Skeletal muscle tissue (tissue), 5 donors: ENCODE measurements at places on chromosomes 16 and 17. TPM values are rescaled to one million over a fixed set of nuclear protein-coding genes. Genes with fewer than 3 reads are reported as not detected.

The CDYL2 gene
- total RNA-seq: 1.6 TPM

The TMEM100 gene
- total RNA-seq: 6.3 TPM

The SPN gene
- 1.0 TPM for total RNA-seq

The KRTAP4-16 gene
- total RNA-seq: not detected

The CD19 gene
- 2.1 TPM for total RNA-seq

The RND2 gene
- under 0.01 TPM for total RNA-seq

The OTOP2 gene
- total RNA-seq: not detected

The AP2B1 gene
- total RNA-seq: 45.4 TPM
